DMS153 (cell line): ENCODE measurements at places on chromosomes 2 and 18.

DNA sequence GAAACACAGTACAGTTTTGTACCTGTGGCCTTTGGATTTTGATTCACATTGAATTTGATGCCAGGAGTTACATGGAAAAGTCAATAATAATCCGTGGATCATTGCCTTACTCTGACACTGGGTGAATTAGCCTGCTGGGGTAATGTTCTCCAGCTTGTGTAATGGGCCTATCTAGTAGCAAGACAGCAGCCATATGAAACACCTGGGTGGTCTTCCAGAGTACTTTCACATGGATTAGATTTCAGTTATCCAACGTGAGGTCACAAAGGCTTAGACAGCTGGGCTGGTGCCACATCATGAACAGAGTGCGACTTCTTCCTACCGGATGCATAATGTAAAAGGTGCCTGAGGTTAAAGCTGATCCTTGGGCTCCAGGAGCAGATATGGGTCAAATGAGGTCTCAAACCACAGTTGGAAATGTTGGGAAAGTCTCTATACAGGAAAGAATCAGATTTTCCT is 486.8 kb downstream of the PARD3B start:
- no peak for DNase-seq

DNA sequence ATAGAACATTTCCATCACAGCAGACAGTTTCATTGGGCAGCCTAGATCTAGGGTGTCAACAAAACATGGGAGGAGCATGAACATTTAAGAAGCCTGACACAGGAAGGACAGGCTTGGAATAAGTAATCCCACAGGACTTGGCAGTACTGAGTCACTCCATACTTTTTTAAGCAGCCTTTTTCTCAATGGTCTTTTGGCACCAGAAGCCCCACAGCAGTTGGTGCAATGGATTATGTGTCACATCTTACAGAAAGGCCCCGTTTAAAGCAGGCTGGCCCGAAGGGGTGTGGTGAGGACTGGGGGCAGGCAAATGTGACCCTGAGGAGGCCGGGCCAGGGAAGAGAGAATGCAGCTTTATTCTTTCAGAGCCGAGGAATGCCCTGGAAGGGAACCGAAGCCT is 26.6 kb downstream of the SPTBN1 start:
- no peak for DNase-seq

- no peak for DNase-seq
These were observed 999.9 kb upstream of the CELF4 start for GRCh38 chr18:38565513-38565912.

DNA sequence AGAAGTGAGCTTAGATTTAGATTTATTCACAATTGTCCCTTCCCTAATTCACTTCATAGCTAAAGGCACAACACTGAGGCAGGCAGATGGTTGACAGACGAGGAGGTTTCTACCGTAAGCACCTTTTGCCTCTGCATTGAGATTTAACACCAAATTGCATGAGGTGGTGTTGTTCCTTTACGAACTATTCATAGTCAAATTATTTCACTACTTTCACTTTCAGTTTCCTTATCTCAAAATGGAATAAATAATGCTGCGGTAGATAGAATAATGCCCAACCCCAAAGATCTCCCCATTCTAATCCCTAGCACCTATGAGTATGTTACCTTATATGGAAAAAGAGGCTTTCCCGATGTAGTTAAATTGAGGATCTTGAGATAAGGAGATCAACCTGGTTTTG is 58.9 kb upstream of the LINC00305 start:
- DNase-seq = no peak

DNA sequence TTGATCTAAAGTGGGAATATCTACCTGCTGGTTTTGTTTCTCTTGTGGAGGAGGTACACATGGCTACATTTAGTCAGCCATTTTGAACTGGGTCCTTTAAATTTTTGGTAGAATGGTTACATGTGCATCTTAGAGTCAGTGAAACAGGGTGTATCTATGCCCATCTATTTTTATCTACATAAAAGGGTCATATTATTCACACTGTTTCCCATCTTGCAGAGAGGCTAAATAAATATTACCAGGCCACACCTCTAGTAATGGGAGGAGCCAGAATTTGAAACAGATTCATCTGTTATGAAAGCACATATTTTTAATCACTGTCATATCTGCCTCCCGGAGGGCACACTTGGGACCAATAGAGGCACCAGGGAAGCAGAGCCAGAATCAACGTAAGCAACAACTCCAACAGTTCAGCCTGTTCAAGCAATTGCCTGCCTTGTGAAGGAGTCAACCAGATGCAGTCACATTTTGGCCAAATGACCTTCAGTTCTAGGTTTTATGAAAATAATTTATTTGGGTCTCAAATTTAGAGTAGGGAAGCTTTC is 376.8 kb downstream of the TSN start:
- no peak for DNase-seq

DNA sequence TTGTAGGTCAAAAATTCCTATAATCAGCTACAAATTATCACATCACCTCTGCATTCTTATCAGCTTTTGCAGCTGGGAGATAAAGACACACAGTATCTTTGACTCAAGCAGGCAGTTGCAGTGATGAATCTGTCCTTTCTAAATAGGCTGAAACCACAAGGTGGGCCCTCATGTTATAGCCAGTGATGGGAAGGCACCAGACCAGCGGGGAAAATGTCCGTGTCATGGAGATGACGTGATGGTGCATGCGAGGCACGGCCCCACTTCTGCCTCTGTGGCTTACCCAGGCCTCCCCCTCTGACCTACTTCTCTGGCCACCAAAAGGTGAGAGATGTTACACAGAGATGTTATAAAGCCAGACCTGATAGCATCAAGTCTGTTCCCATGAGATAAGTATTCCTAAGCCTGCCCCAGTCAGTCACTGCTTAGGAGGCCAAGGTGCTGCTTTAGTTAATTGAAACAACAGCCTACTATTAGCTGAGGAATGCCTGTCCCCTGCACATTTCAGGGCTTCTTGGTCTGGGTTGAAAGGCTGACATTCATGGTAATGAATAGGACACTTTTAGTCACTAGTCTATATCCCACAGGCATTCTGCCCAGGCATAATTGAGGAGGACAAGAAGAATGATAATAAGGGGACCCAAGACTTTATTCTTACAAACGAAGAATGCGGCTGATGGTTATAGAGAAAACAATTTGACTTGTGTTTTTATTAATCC is 327.9 kb downstream of the LPIN1 start:
- no peak for DNase-seq

GRCh38 chr2:70505613-70506391 is 47.8 kb downstream of the TGFA start:
- DNase-seq = no peak

- no peak for DNase-seq
These were observed 115.6 kb upstream of the OTOS start for GRCh38 chr2:240255811-240256703.

DNA sequence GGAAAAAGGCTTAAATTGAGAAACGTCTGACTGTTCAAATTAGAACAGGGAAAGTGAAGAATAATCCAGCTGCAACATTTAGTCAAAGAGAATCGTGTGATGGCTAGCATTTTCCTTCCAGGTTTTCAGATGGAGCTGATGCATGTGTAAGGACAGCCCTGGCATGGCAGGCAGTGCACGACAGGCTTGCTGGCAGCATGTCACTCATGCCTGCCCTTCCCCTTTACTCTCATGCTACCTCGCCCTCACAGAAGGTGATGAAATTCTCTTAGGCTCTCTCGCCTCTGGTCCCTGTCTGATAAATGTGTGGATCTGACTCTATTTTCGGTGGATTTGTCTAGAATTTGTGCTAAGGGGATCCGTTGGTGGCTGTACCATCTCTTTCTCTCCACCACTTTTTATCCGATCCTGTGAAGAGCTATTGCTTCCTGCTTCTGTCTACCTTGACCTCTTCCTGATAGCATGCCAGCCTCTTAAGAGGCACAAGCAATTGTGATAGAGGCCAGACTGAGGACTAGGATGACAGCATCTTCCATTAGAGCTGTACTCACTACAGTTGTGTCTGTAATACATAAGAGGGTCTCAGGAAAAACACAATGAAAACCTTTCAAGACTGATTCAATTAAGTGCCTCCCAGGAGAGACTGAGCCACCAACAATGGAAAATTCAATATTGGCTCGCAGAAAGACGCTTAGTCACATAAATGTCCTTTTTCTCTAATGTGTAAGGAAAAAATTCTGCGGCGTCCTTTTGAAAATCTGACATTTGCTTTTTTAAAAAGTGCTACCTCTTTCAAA is 65.6 kb upstream of the NOSTRIN start:
- no peak for DNase-seq

DNA sequence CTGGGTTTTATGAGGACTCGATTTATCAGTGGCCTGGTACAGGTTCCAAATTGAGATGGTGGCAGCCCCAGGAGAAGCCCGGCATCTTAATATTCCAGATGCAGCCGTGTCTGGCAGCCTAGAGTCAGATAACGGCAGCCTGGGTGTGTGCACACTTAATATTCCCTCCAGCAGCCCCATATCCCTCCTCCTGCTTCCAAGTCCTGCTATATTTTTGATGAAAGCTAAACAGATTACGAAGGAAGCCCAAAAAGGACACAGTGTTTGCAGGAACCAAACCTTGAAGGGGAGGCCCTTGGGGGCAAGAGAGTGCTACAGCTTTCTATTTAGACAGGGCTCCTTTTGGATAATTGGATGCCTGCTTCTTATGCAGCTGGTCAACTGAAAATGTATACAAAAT is 25.1 kb upstream of the ALK start:
- DNase-seq = no peak

DNA sequence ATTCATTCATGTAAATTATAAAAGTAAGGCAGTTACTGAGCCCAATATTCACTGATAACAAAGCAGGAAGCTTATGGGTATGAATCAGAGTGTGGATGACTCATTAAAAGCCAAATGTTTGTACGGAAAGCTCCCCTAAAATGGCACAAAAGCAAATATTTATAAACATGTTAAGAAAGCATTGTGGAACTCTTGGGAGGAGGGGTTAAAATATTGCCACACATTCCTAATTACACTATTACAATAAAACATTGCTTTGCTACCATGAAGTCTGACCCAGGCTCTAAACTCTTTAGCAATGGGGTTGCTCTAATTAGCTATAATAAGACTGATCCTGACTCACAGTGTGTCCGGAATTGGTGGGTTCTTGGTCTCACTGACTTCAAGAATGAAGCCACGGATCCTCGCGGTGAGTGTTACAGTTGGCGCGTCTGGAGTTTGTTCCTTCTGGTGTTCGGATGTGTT is 110.9 kb downstream of the NAB1 start:
- DNase-seq = no peak

DNA sequence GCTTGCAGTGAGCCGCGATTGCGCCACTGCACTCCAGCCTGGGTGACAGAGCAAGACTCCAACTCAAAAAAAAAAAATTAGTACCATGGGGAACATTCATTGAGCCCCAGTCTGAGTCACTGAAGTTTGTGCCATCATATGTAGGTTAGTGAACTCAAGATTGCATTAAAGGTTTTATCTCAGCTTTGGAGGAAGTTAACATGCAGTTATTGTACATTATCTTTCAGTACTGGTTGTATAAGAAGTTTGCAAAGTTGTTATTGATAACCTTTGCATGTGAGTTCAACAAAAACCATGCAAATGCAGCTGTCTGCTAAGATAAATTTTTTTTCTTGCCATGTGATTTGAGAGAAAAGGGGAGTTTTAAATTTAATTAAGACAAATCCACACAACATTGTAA is 95.7 kb downstream of the MEIS1 start:
- DNase-seq = no peak

DNA sequence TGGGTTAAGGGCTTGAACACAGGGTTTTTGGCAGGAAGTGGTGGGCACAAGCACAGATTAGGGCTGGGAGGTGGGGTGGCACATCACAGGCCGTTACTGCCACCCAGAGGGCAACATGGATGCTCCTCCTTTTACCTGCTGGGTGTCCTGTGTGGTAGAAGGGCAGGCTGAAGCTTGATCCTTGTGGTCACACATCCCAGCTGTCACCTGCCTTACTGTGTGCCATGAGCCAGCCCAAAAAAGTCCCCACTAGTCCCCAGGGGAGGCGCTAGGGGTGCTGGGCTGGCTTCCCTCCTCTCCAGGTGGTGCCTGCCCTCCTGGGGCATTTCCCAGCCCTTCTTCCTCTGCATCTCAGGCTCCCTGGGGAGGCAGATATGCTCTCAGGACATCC is 50.5 kb upstream of the ALPP start:
- DNase-seq = no peak

DNA sequence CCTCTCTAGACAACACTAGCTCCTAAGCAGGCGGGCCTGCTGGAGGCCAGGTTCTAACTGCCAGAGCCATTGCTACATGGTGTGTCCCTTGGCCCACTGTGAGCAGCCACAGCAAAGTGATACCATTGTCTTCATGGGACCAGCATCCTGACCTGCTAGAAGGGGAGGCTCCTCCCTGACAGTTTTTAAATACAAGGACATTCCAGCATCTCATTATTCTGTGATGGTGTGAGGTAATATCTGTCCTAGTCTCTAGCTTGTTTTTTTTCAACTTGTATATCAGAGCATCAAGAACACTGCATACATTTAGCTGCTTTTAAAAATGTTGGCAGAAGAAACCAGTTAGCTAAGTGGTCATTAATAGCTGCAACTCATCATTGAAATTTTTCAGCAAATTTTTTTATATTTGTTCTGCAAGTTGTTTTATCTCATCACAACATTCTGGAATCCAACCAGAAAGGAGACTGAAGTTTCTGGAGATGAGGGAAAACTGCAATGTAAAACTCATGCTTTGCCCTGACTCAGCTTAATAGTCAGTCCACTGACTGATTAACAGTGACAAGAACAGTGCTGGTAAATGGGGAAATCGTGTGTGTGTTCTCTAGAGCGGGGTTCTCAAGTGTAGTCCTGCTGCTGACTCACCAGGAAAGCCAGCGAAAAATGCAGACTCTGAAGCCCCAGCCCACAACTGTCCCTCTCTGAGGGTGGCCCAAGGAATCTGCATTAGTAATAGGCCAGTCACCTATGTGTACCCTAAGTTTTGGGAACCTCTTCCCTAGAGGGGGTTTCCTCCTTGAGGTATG is 17.8 kb downstream of the MAPRE3 start:
- no peak for DNase-seq

- DNase-seq = peak; percentile 23
These were observed 76.0 kb downstream of the EPC2 start for GRCh38 chr2:148720501-148721001.

GRCh38 chr18:80246445-80247392 is 595 bp downstream of the PARD6G start:
- no peak for DNase-seq
